ENCODE measurements at places on chromosomes 7 and 10.

DNA sequence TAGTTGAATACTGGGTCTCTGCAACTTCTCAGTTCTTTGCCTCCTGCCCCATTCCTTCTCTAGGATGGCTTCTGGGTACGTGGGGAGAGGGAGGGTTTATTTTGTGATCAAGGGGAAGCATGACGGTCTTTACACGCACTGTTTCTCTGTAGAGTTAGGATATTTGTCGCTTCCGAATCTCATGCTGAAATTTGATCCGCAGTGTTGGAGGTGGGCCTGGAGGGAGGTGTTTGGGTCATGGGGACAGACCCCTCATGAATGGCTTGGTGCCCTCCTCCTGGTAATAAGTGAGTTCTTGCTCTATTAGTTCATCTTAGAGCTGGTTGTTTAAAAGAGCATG, 311.2 kb downstream of the GALNT17 start:
- no peak for DNase-seq

DNA sequence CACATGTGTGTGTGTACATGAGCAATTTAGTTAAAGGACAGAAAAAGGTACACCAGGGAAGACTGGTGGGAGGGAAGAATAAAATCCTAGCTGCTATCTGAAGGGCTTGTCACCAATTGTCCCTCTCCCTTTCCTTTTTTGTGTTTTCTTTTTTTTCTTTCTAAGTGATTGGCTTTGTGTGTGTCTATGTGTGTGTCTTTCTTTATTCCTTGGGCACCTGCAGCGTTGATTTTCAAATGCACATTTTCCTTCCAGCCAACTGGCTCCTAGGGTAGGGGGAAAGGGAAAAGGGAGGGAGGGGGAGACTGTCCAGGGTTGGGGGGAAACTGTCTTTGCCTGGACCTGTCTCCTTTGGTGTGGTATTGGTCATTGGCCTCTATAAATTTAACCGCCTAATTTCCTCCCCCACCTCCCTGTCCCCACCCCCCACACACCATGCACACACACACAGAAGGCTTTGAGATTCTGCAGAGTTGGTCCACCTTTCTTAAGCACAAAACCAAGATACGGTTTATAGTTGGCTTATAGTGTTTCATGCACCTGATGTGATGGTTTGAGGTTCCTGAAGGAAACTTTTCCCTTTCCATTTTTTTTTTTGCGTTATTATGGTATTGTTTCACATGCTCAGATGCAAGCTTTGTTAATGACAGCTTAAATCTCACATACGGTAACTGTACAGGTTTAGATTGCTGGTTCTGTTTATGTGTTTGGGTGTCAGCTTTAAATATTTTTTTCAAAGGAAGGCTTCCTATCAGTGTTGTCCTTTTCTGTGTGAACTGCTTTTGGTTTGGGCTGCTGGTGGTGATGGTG, 2.6 kb downstream of the AUTS2 start:
- DNase-seq = no peak

DNA sequence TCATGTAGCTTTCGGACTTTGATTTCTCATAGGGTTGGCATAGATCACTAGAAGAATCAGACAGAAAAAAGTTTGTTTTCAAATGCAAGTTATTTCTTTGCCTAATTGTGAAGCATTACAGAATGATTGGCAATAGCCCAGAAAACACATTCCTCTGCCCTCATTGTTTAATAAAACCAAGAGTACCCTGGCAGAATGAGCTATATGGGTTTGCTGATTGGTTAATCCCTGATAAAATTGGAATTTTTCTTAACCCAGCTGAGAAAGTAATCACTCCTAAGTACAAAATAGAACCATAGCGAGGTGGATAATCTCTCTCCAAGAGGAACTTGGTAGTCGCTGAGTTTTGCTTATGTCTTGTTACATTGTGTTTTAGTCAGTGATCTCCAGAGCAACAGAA, 30.9 kb upstream of the CREB5 start:
- no peak for DNase-seq

DNA sequence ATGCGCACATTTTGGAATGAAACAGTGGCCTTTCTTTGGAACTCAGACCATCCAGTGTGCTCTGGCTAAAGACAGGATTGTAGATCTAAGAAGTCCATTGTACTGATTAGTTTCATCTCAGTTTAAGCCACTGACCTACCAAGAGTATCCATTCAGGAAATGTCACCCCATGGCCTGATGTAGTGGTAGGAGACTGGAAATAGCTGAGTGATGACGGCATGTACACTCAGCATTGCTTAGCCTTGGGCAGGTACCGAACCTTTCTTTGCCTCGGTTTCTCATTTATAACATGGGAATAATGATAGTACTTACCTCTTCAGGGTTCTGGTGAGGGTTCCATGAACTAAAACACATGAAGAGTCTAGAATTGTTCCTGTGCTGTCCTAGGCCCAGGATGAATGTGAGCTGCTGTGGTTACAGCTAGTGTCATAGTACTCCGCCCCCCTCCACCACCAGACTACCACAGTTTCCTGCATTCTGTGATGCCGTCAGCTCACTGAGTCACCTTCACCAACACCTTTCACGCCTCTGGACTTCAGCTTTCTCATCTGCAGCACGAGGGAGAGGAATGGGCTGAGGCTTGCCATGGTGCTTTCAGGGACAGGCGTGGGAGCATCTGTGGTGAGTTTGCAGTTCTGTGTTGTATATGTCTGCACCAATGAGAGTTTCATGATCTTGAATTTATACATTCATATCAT, 484.0 kb upstream of the GALNT17 start:
- no peak for DNase-seq

DNA sequence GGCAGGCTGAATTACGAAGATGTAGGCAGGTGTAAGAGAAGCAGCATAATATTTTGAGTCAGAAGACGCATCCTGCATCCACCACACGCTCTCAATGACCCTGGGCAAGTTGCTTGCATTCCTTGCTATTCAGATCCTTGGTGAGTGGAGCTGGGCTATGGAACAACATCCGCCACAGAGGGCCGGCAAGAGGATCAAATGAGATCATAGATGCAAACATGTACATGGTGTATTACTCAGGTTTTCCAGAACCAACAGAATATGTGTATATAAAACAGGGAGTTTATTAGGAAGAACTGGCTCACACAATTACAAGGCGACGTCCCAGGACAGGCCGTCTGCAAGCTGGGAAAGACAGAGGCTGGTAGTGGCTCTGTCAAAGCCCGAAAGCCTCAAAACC, 51.5 kb downstream of the ADAM12 start:
- DNase-seq = peak; percentile 45

GRCh38 chr7:108328174-108328651, 128.0 kb downstream of the NRCAM start:
- DNase-seq = no peak

GRCh38 chr10:94123258-94123995, 129.7 kb downstream of the PLCE1 start:
- no peak for DNase-seq

DNA sequence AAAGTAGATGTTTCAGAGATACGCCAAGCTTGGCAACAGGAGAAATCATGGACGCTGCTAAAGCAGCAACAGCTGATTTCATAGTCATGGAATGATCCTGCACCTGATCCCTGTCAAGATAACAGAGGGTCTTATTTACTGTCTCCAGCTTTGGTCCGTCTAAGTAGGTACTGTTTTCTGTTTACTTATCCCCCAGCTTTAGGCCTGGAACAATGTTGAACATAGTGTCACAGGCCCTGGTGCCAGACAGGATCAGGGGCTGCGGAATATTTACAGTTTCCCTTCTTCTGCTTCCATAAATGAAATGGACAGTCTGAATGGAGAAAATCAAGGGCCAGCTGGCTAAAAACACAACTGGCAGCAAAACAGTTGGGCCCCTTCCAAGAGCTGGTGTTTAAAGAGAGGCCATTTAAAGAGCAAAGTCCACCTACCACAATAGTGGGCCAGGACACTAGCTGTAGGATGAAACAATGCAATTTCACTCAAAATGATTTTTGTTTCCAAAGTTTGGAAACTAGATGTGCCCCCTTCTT, 2.9 kb downstream of the GPR37 start:
- DNase-seq = peak; percentile 29

DNA sequence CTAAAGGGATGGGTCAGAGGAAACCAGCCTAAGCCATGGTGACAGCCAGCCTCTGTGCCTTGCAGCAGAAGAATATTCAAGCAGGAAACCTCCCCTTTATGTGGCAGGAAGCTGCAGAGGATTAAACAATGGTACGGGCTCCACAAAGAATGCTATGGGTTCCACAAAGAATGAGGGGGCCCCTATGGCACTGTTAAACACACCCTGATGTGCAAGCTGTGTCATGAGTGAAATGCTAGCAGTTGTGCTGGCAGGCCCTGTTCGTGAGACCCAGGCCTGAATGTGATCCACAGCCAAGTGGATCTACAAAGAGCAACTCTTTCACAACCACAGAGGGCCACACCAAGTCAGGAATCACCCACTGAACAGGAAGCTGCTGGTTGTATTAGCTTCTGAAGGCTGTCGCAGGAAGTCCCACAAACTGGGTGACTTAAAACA, 68.9 kb downstream of the MYOF start:
- DNase-seq = no peak

DNA sequence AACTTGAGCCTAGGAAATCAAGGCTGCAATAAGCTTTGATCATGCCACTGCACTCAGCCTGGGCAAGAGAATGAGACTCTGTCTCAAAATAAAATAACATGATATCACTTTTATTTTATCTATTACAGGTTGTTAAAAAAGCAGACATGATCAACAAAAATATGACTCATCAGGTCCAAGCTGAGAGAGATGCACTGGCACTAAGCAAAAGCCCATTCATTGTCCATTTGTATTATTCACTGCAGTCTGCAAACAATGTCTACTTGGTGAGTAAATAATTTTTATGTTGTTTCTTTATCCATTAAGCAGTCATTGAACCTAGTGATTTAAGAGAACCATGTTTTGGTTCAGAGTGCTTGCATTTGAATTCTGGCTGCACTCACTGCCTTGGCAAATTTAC, 3.3 kb downstream of the MASTL start:
- no peak for DNase-seq

Data from femur (tissue), 1 donor.